ENCODE measurements at places on chromosomes 1 and 21.

DNA sequence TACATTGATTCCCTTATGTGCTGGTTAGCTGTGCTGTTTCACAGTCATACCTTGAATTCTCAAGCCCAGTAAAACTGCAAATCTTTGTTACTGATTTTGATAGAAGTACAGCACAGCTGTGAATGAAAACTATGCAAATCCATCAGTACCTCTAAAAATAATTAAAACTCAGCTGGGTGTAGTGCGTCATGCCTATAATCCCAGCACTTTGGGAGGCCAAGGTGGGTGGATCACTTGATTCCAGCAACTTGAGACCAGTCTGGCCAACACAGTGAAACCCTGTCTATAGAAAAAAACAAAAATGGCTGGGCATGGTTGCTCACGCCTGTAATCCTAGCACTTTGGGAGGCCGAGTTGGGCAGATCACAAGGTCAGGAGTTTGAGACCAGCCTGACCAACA is 61.2 kb downstream of the NUP210L start:
- no peak for DNase-seq

DNA sequence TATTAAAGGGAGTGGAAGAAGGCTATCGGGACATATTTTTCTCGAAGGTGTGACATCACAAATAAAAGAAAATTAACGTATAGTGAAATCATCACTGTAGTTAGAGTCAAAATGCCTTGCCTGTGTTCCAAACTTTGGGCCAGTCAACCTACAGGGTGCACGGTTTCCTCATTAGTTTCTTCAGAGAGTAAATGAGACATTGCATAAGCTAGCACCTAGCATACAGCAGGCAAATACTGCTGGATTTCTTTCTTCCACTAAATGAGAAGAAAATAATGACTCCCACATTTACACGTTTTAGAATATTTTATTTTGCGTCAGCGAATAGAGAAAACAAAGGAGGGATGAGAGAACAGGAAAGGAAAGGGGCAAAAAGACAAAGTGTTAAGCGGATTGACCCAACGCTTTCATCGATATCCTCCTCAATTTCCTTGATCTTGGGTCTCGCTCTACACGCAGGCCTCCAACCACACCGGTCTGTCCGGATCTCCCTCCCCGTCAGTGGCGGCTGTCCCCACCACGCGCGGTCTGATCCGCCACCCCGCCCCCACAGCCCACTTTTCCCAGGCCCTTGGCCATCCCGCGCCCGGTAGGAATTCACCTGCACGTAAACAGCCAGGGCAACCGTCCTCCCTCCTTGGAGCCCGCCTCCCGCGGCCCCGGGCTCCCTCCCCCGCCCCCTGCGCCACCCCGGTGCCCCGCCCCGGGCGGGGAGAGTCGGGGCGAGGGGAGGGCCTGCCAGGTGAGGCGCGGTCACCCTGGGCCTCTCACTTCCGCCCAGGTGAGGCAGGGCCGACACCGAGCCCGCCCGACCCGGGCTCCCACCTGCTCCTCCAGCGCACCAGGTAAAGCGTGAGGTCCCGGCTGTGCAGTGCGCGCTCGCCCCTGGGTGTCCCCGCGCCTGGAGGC is at the start of gene PATJ:
Gene PATJ (plus strand): TSS at position 770 of the 909 bp plus-strand sequence. CDS start 20,413 bp downstream, outside the sequence.
- peak; percentile 78 for DNase-seq

DNA sequence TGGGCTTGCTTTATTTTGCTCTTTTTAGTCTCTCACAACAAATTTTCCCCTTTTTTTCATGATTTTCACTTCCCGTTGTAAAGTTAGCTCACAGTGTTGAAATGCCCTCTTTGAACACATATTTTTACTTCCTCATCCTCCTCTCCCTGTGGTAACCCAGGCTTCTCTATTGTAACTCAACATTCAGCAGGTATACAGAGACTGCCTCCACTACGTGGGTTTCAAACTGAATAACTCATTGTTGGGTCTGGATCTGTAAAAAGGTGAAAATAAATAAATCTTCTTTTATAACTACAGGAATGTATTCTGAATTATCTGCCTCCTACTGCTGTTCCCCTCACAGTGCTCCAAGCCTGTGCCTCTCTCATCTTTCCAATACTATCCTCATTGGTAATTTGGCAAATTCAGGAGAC is 166.4 kb downstream of the RUNX1 start:
- no peak for DNase-seq

DNA sequence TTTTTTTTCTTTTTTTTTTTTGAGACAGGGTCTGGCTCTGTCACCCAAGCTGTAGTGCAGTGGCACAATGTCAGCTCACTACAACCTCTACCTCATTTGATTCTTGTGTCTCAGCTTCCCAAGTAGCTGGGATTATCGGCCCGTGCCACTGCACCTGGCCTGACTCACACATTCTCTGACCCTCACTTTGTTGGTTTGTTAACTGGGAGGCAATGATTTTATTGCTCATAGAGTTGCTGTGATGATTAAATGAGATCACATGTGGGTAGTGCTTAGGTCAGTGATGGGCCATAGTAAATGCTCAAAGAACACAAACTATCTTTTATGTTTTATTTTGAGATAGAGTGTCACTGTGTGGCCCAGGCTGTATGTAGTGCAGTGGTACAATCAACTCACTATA is 47.3 kb upstream of the SSBP3 start:
- no peak for DNase-seq

- no peak for DNase-seq
These were observed at the start of gene TNFRSF8 for GRCh38 chr1:12063141-12064072. TSS of gene TNFRSF8 (plus strand) at chr1:12063303. CDS start at chr1:12063599, 296 bp downstream.

- no peak for DNase-seq
These were observed 113.5 kb downstream of the GDAP2 start for GRCh38 chr1:117815926-117816325.

GRCh38 chr1:94246692-94247137 is 9.3 kb upstream of the ARHGAP29 start:
- no peak for DNase-seq

- DNase-seq = peak; percentile 69
These were observed 51.5 kb downstream of the PTPRF start for GRCh38 chr1:43582162-43582566.

DNA sequence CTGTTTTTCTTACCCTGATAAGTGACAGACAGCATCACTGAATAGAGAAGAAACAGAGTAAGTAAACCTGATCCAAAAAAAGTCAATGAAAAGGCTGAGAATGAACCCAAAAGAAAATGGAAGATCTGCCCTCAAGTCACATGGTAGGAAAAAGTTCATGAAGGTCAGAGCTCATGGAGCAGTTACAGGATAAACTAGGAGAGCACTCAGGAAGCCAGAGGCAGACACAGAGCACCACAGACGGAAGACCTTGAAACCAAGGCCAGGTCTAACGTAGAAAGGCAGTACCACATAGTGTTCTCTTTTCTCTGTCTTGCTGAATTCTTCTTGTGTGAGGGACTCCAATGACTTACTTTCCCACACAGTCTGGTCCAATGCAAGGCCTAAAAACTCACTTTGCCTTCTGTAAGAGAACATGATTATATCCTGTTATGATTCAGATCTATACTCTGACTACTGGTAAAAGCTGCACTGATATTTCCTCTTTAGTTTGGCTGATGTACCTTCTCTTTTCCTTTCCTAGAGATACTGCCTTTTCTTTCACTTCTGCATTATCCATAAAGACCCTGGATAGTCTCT is 40.8 kb downstream of the RTCA start:
- no peak for DNase-seq

Measured in GM12891 (cell line).